Activated CD4-positive, alpha-beta T cell treated with anti-CD3 and anti-CD28 coated beads for 36 hours (primary cell): ENCODE measurements at places on chromosomes 7 and 10.

- DNase-seq, result no peak
Measured at GRCh38 chr10:31278279-31278941, 40.6 kb upstream of the ZEB1 start.

GRCh38 chr7:10216462-10216861 lies 757.2 kb upstream of the PHF14 start:
- DNase-seq, result no peak

GRCh38 chr10:113071446-113071845 lies 121.4 kb downstream of the TCF7L2 start:
- DNase-seq, result no peak

DNA sequence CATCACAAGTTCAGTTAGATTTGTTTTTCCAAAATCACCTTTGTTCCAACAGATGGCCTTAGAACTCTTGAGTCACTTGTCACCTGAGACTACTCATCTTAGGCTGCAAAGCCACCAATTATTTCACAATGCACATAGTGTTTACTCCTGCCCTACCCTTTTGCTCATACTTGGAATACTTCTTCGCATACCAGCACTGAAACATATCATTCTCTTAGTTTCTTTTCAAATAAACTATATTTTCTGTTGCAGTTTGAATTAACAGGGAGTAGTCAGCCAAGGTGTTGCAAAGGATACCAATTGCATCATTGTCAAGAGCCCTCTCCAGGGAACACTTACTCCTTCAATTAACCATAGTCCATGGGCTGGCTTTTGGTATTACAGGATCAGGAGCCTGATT lies 71.0 kb downstream of the CASD1 start:
- no peak for DNase-seq

GRCh38 chr10:120453319-120453718 lies 3.7 kb upstream of the PLPP4 start:
- no peak for DNase-seq

DNA sequence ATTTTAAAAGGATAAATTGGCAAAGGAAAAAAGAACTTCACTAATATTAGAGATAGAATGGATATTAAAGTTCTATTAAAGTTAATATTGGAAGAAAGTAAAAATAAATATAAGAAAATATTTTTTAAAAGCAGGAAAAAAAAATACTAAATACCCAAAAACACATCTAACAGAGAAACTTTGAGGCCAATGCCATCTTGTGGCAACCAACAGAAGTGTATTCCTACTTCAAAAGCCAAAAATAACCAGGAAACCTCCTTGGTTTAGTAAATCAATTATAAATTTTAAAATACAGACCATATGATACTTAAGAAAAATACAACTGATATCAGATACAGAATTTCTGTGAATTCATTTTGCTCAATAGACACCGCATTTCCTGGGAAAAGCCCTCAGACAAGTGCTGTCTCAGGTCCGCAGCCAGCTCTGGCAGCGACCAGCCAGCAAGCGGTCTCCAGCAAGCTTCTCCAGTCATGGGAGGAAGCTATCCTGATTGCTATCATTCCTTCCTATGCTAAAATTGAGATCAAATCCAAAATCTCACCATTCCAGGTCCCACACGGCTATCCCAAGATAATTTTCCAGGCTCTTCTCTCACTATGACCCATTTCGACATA lies 65.3 kb downstream of the LMBR1 start:
- DNase-seq, result no peak

DNA sequence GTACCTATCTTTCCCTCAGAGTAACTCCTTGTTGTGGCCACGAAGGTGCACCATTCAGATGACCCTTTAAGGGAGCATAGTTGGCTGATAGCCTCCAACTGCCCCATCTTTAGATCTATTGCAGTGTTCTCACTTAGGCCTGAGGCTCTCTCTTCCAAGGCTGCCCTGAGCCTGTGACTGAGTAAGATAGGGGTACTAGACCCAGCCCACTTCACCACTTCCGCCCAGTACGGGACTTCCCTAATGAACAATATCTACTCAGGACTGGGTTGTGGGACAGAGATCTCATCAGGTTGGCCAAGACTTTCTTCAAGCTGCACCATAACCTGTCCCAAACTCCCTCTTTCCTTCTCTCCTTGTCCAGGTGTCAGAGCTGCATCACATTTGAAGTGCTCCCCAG lies 5.7 kb upstream of the GNAI1 start:
- no peak for DNase-seq

GRCh38 chr10:126210051-126210651 lies 178.1 kb downstream of the ADAM12 start:
- DNase-seq, result no peak

DNA sequence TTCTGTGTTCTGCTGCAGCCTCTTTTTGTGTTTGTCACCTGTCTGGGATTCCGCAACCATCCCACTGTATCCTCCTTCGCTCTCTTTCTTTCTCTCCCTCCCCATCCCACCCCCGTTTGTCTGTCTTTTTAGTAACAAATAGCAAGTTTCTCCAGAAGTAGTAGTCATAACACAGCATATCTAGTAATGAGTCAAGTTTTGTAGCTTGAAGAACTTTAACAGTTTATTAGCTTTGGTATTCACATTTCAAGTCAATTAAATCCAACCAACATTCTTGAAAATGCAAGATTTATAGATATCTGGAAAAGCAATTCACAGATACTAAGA lies 154.1 kb upstream of the MTPN start:
- DNase-seq, result no peak

DNA sequence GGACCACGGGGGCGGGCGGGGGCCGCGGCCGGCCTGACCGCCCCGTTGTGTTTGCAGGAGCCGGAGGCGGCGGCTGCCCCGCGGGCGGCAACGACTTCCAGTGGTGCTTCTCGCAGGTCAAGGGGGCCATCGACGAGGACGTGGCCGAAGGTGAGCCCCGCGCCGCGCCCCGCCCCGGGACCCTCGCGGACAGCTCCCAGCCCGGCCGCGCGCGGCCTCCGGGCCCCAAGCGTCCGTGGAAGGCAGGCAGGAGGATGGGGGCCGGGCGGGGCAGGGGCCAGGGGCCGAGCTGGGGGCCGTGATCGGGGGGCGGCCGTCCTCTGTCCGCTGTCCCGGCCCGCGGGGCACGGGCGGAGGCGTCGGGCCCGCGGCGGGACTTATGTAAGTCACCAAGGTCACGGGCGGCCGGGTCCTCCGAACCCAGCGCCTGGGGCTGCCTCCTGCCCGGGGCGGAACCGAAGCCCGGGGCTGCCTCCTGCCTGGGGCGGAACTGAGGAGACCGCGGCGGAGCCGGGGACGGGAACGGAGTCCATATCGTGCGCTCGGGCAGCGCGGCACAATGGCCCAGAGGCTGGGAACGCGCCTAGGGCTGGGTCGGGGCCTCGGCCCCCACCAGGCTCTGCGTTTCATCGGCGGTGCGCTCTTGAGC lies 497 bp downstream of the PPP2R2D start:
- DNase-seq, result peak; percentile 65

DNA sequence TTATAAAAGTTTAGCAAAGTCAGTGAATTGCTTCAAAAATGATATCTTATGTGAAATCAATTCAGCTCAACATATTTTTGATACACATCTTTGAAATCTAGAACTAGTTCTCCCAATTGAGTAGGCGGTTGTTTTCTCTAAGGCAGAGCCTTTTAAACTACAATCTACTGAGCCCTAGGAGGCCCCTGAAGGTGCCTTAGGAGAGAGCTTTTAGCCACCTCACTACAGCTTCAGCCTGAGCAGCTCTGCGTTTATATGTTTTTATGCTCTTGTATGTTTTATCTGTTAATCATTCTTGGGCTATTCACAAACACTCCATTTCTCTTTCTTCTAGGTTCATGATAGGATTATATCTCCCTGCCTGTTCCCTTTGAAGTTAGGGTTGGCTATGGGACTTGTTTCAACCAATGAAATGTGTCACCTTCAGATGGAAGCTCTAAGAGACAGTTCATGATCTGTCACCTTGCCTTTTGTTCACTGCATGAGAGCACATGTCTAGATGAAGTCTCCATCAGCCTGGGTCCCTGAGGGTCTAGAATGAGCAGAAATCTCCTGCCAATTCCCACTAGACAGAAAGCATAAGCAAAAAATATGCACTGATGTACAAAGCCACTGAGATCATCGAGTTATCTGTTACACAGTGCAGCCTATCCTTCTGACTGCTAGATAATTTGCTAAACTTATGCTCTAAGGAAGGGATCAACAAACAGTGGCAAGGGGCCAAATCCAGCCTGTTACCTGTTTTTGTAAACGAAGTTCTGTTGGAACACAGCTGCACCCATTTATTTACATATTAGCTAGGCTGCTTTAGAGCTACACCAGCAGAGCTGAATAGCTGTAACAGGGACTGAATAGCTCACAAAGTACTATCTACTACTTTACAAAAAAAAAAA lies 128.5 kb upstream of the CDK1 start:
- DNase-seq, result no peak

DNA sequence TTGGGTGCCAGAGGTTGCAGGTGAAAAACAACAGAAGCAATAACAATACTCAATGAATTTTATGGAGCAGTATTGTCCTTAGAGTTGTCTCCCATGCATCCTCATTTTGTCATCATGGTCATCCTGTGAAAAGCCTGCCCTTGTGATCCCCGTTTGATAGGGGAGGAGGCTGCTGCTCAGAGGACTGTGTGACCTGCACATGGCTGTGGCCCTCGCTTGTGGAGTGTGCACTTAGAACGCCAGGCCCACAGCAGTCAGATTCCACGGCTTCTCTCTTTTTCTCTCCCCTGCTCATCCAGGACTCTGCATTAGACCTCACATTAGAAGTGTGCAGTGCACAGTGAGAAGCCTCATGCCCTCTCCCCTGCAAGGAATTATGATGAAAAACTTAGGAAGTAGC lies 491.1 kb upstream of the KLF6 start:
- no peak for DNase-seq

DNA sequence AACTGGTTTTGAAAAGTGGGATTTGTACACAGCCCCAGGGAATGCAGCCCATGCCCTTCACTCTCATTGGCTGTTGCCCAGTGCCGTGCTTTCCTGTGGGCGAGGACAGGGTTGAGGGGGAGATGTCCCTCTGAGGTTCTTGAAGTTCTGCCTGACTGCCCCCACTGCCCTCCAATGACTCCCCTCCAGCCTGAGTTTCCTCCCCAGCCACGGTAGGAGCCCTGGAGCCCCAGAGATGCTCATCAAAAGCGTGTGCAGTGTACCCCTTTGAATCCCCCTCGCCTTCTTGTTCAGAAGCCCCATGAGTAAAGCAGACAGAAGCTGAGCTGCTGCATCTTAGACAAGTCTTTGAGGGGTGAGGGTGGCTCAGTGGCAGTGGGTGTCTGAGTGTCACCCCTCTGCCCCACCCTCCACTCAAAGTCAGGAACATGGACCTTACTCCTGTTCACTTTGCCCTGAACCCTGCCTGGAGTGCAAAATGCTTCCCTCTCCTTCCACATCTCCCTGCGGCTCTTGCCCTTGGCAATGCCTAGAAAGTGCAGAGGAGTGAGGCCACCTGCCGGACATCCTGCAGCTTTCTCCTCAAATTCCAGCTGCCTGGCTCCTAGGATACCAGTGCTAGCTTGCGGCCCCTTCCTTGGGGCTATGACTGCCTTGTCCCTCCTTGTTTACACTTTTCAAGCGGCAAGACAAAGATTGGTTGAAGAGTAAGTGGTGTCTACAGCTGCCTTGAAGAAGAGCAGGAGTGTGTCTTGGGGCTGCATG lies 19.9 kb downstream of the FAM241B start:
- DNase-seq, result no peak

- no peak for DNase-seq
Measured at GRCh38 chr7:36923943-36924436, 199.7 kb upstream of the AOAH start.

- DNase-seq, result no peak
Measured at GRCh38 chr7:32583791-32584190, 88.5 kb downstream of the AVL9 start.

GRCh38 chr7:47605816-47606575 lies 24.1 kb upstream of the TNS3 start:
- no peak for DNase-seq

DNA sequence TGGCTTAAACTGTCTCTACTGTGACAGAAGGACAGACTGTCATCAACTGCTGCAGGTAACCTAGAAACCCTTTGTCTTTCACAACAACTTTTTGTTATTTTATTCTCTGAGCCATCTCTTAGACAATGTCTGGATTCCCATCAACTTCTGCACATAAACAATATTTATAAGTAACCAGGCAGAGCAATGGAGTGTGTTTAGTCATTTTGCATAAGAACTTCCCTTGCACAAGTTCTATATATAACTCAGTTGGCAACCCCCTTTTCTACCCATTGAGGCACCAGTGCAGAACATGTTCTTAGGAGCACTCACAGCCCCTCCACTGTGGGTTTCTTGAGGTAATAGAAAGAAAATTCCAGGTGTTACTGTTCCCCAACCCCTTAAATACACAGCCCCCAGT lies 65.0 kb upstream of the IL6 start:
- peak; percentile 24 for DNase-seq

- DNase-seq, result no peak
Measured at GRCh38 chr7:100874300-100874576, 665 bp upstream of the SRRT start.
